Activated T-helper 1 cell treated with anti-CD3 and anti-CD28 coated beads, Interleukin-12 subunit alpha, Interleukin-12 subunit beta, Interleukin-2, Interleukin-4 antibody, amounts not matched to agents 30 ng/mL and 10 ng/mL and 1 ng/mL, durations not matched to agents 14 hours and 24 hours and 36 hours (primary cell): ENCODE measurements at places on chromosomes 3 and 15.

GRCh38 chr3:32157600-32158264 is 51.3 kb downstream of the GPD1L start:
- H3K4me3 ChIP-seq = no peak overlapping the region
- H3K36me3 ChIP-seq = peaks cover 11% of the 10 kb centered on the region
- no peak for DNase-seq
- no peaks in the 10 kb centered on the region for H3K4me1 ChIP-seq

- peaks cover 2% of the 10 kb centered on the region for H3K27me3 ChIP-seq
- H3K4me3 ChIP-seq = no peak overlapping the region
- no peak overlapping the region for H3K27ac ChIP-seq
- no peak for DNase-seq
- peaks cover under 1% of the 10 kb centered on the region for H3K36me3 ChIP-seq
Observed at GRCh38 chr3:126478581-126479310, 3.1 kb upstream of the ZXDC start.

GRCh38 chr15:100980410-100981046 is 61.4 kb downstream of the LRRK1 start:
- DNase-seq = no peak
- H3K4me1 ChIP-seq = no peaks in the 10 kb centered on the region
- H3K27ac ChIP-seq = no peak overlapping the region
- H3K36me3 ChIP-seq = no peaks in the 10 kb centered on the region
- H3K4me3 ChIP-seq = no peak overlapping the region

- no peaks in the 10 kb centered on the region for H3K36me3 ChIP-seq
- H3K4me3 ChIP-seq = no peak overlapping the region
- peaks cover 2% of the 10 kb centered on the region for H3K27me3 ChIP-seq
- no peak overlapping the region for H3K27ac ChIP-seq
- no peak for DNase-seq
Observed at GRCh38 chr3:55882006-55882405, 394.9 kb upstream of the WNT5A start.

- no peaks in the 10 kb centered on the region for H3K36me3 ChIP-seq
- DNase-seq = no peak
- no peaks in the 10 kb centered on the region for H3K27me3 ChIP-seq
- H3K4me1 ChIP-seq = peaks cover 31% of the 10 kb centered on the region
Observed at GRCh38 chr3:42159147-42159546, 68.0 kb downstream of the TRAK1 start.

DNA sequence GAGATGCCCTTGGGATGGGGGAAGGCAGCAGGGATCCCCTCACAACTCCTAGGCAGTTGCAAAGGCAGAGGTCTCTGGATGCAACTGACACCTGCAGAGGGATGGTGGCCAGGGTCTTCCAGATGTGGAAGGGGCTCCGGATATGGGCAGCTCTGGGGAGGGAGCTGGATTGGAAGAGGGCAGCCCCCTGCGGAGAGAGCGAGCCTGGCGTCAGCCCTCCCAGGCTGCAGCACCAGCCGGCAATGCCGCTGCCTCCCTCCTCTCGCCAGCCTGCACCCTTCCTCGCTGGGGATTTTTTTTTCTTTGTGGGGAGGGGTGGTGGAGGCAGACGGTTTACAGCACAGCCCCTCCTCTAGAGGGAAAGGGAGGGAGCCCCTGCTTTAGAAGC is 1.6 kb downstream of the INSYN1 start:
- H3K4me1 ChIP-seq = no peaks in the 10 kb centered on the region
- no peak overlapping the region for H3K27ac ChIP-seq
- H3K4me3 ChIP-seq = no peak overlapping the region
- H3K27me3 ChIP-seq = peaks cover 57% of the 10 kb centered on the region
- DNase-seq = no peak
- no peaks in the 10 kb centered on the region for H3K36me3 ChIP-seq

DNA sequence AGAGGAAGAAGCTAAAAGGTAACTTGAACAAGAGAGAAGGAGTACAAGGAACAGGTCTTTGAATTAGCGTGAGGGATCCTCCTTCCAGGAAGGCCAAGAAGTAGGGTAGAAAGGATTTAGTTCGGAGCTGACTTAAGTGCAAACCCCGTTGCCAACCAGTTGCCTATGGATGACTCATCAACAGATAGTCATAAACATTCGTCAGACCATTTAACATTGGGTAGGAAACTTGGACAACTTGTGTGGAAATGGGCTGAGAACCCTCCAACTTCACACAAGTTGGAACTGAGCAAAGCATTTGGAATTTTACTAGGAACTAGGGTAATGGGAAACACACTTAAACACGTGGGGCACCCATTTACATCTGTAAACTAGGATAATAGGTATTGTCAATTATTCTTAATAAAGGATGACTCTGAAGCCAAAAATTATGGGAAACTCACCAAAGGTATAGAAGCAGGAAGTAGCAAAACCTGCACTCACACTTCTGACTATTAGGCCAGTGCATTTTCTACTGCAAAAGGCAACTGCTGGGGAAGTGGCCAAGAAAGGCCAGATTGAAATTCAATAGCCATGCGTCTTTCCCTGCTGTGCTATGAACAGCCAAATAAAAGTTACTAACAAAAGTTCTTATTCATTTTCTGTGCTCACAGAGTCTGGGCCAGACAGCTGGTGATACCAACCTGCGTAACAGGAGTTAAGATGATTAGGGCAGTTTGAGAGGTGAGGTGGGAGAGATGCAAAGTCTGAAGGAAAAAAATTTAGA is 174.5 kb upstream of the TMC3 start:
- no peak for DNase-seq
- H3K27ac ChIP-seq = no peak overlapping the region
- H3K4me1 ChIP-seq = no peaks in the 10 kb centered on the region
- no peaks in the 10 kb centered on the region for H3K36me3 ChIP-seq

DNA sequence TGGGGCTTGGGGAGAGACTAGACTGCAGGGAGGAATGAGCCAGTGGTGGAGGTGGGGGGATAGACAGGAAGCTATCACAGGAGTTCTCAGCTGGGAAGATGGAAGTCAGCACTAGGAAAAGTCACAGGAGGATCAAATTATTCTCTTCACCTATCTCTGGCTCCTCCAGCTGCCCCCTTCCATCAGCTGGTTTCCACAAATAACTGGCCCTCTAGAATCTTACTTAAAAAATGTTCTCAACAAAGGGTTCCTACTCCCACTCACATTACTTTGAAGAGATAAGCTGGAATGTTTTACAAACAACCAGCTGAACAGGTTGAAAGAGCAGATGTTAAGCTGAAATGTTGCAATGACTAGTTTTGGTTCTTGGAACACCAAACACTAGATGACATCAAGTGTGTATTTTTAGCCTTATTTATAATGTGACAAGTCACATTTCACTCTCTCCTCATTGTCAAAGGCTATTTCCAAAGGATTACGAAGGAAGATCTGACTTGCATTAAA is 102.7 kb upstream of the AADACL2 start:
- no peak for DNase-seq
- H3K4me3 ChIP-seq = no peak overlapping the region
- no peaks in the 10 kb centered on the region for H3K27me3 ChIP-seq
- no peaks in the 10 kb centered on the region for H3K36me3 ChIP-seq
- no peaks in the 10 kb centered on the region for H3K4me1 ChIP-seq

DNA sequence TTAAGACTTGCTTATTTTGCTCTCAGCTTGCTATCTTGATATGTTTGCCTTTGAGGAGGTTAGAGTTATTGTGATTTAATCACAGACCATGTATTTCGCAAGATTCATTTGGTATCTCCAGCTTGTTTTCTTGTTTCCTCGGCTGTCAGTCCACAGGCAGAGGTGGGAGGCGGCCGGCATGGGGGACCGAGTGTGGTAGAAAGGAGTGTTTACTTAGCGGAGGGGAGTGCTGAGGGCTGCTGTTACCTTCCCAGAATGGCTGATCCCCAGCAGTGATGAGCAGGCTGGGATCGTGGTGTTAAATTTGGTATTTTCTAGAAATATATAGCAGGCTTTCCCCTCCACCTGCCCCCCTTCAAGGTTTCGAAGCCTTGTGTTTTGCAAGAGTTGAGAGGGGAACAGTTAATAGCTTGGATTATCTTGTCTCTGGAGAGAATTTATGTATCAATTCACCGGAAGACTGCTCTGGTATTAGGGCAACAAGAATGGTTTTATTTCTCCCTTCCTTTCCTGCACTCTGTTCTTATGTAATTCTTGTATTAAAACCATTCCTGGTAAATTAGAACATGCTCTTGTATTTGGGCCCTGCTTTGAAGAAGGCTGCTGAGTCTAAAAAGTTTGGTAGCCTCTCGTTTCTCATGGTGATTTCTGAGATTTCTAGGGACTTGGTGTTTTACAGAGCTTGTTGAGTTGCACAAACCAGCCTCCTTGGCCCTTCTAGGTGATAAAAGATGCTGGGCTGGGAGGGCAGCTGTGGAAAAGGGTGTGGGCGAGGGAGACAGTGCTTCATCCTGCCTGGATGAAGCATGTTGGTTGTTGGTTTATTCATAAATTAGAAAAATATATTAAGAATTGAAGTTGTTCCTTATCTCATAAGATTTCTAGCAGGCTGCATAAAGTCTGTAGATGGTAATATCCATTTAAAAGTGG is 151.4 kb downstream of the IGF1R start:
- no peaks in the 10 kb centered on the region for H3K36me3 ChIP-seq
- no peak overlapping the region for H3K27ac ChIP-seq
- DNase-seq = no peak
- H3K4me1 ChIP-seq = peaks cover 8% of the 10 kb centered on the region

DNA sequence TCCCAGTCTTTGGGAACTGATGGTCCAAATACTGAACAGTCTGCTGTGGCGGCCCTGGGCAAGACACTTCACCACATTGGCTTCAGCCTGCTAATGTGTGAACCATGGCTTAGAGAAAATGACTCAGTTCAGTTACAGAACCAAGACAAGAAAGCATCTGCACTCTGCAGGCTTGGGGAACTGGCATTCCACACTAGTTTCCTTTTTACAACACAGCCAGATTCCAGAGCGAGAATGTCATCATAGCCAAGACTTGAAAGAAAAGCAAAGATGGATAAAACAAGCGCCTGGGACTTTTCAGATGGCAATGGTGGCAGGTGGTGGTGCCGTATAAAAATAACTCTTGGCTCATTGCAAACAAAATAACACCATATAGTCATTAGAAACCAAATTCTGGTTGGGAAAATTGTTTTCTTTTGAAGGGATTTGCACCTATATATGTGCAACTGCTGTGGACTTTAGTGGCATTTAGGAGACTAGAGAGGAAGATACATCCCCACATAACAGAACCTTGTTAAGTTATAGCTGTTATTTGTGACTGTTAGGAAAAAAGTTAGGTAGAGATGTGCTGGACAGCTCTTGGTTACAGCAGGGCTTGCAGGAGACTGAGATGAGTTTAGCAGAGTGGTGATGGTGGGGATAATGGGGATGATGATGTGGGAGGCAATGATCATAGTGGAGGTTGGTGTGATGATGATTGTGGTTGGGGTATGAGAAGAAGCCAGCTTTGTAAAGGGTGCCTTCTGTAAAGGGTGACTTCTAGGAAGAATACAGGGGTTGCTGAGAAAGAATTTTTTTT is 273.6 kb downstream of the THRB start:
- no peak overlapping the region for H3K27ac ChIP-seq
- no peaks in the 10 kb centered on the region for H3K27me3 ChIP-seq
- no peak for DNase-seq
- H3K4me3 ChIP-seq = no peak overlapping the region
- H3K4me1 ChIP-seq = no peaks in the 10 kb centered on the region
- no peaks in the 10 kb centered on the region for H3K36me3 ChIP-seq

GRCh38 chr15:84824260-84825007 is 7.3 kb downstream of the ALPK3 start:
- peaks cover 5% of the 10 kb centered on the region for H3K27me3 ChIP-seq
- H3K36me3 ChIP-seq = no peaks in the 10 kb centered on the region
- no peak overlapping the region for H3K27ac ChIP-seq
- no peaks in the 10 kb centered on the region for H3K4me1 ChIP-seq
- DNase-seq = no peak

DNA sequence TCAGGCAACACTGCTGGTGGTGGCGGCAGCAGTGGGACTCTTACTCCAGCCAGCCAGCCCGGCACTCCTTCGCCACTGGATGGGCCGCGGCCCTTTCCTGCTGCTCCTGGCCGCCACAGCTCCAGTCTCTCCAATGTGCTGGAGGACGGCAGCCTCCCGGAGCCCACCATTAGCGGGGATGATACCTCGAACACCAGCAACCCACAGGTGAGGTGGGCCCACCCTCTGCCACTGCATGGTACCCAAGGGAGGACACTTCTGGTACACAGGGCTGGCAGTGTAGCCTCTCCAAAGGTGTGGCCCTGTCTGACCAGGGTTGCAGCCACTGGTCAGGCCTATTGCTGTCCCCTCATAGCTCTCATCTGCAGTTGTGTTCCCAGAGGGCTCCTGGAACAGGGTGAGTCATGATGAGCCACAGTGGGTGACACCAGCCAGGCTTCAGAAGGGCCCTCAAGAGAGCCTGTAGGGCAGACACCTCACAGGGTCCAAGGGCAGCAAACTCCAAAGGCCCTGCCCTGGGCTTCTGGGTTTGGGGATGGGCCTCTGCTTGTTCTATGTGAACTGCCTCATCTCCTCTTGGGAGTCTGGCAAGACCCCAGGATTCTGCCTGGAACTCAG is 20.8 kb downstream of the NBEAL2 start:
- DNase-seq = no peak
- H3K4me1 ChIP-seq = peaks cover 7% of the 10 kb centered on the region
- peaks cover 19% of the 10 kb centered on the region for H3K36me3 ChIP-seq
- H3K27ac ChIP-seq = no peak overlapping the region
- no peak overlapping the region for H3K4me3 ChIP-seq

DNA sequence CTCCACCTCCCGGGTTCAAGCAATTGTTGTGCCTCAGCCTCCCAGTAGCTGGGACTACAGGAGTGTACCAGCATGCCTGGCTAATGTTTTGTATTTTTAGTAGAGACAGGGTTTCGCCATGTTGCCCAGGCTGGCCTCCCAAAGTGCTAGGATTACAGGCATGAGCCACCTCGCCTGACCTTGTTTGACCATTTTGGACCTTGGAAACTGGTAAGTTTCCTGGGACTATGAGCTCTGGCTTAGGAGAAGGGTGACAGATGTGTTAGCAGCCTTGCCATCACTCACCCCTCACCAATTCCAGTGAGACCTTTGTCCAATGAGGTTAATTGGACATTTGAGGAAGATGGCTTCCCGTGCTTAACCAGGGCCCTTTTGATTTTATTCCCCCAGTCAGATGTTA is 19.9 kb downstream of the DNASE1L3 start:
- H3K36me3 ChIP-seq = no peaks in the 10 kb centered on the region
- no peak overlapping the region for H3K4me3 ChIP-seq
- H3K4me1 ChIP-seq = no peaks in the 10 kb centered on the region
- no peak overlapping the region for H3K27ac ChIP-seq

DNA sequence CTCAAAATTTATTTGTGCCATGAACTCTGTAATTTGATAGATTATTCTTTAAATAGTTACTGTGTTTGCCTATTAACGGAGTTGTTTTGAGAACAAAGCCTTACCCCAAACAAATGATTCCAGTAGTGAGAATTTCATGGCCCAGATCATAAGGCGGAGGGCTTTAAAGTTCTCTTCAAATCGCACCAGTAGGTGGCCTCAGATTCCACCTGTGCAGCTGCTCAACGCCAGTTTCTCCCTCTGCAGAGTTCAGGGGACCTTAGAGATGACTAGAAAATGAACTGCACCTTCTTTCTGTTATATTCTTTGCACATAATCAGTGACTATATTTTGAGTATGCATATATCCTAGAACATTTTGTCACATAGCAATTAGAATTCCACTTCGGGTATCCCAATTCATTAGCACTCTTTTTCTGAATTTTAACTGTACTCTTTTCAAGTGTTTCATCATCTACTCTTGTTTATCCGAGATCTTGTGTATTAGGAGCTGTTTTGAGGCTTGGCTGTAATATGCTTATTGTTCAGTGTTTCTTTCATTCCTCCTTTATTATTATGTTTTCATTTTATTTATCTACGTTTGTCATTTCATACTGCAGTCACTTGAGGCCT is 232.6 kb upstream of the CHRM5 start:
- H3K27me3 ChIP-seq = no peaks in the 10 kb centered on the region
- H3K27ac ChIP-seq = no peak overlapping the region
- DNase-seq = no peak
- no peaks in the 10 kb centered on the region for H3K4me1 ChIP-seq
